Fibroblast of upper back skin (primary cell): ENCODE measurements at places on chromosomes 12 and 14.

GRCh38 chr12:104704224-104704779 lies 247.6 kb downstream of the CHST11 start:
- DNase-seq = no peak

GRCh38 chr12:44076871-44077270 lies 241.0 kb downstream of the TMEM117 start:
- no peak for DNase-seq

GRCh38 chr12:99099786-99100185 lies 454.7 kb downstream of the APAF1 start:
- no peak for DNase-seq

DNA sequence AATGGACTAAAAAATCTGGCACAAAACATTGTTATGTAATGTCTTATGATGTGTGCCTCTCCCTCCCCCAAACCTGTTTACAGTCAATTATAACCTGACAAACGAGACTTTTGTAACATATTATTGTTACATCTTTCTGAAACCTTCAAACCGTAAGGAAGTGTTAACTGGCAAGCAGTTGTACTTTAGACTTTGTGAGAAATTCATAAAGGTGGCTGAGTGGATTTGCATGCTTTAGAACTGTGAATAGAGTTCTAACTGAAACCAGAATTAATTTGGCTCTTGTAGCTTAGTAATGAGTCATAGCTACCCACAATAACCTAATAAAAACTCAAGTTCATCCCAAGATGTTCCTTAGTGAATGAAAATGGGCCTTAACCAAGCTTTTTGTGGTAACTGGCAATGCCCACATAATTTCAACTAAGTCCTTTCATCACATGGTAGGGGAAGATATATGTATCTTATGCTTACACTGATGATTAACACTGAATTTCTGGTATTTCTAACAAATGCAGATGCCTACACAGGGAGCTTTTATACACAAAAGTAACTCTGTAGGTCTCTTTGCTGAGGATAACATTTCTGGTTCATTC lies 29.7 kb downstream of the RAD9B start:
- peak; percentile 60 for DNase-seq

GRCh38 chr14:105647784-105648608 lies 121.6 kb downstream of the TMEM121 start:
- no peak for DNase-seq

DNA sequence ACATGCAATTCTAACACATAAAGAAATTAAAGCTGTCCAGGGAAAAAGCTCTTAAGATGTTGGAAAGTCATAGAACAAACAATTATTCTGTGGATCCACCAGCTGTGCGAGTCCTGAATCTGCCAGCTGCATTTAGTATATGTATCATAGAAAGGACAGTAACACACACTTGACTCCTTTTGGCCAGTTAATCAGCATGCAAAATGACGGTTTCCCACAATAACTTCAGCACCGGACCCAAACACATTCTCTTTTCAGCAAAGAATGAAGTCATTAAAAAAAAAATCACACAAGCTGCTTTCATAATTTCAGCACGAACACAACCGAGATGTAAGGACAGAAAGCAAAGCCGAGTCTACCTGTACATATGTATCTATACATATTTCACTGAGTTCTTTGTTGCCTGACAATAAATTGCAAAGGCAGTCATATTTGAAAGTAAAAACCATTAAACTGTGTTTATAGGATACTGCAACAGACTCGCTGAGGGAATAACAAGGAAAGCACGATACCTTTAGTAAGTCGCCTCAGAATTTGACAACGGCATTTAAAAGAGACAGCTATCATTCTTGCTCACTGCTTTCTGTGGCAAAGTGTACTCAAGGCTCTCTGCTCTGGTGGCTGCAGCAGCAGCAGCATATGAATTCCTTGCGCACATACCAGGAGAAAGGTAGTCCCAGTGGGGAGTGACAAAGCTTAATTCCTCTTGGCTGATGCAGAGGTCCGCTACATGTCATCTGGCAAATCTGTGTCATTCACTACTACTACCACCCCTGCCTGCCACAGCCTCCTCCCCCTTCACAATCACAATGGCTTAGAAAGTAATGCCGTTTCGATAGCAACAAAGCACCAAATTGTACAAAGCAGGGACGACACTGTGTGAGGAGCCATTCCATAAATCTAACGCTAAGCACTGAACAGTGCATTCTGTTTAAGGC lies at the start of gene GRIP1:
TSS of gene GRIP1 (minus strand) at position 739 of the 938 bp plus-strand sequence. CDS start at position 567, 172 bp downstream.
- no peak for DNase-seq

DNA sequence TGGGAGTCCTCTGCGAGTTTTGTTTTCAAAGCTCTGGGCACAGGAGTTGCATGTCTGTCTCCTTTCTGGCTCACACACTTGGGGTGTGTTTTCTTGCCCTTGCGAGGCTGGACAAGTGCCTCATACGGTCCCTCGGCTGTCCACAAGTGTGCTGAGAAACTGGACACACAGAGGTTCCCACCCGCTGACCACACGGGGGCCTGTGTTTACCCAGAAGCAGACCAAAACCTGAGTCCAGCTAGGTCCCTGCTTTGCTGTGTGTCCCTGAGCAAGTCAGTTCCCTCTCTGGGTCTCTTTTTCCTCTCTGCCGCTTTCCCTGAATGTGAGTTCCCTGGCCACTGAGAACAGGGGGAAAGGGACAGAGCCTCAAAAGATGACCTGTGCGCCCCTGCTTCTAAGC lies 678 bp upstream of the OAS2 start:
- no peak for DNase-seq

GRCh38 chr12:132588821-132589669 lies 21.3 kb downstream of the LRCOL1 start:
- no peak for DNase-seq

DNA sequence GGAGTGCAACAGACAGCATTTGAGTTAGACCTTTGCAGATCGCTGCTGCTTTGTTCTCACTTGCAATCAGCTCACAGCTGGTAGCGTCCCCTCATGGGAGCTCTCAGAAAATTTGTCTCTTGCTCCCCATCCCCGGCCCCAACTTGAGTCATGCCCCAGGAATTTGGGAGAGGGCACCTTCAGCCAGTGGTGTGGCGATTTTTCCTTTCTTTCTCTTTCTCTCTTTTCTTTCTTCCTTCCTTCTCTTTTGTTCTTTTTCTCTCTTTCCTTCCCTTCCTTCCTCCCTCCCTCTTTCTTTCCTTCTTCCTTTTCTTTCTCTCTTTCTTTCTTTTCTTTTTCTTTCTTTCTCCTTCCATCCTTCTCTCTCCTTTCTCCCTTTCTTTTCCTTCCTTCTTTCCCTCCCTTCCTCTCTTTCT lies 34.2 kb upstream of the MAP1LC3B2 start:
- DNase-seq = peak; percentile 87

GRCh38 chr12:123056053-123056452 lies 75.6 kb downstream of the ARL6IP4 start:
- DNase-seq = no peak
